ENCODE measurements at places on chromosomes 5 and 9.

- DNase-seq: no peak
Measured at GRCh38 chr5:173839117-173839713, 48.9 kb upstream of the CPEB4 start.

DNA sequence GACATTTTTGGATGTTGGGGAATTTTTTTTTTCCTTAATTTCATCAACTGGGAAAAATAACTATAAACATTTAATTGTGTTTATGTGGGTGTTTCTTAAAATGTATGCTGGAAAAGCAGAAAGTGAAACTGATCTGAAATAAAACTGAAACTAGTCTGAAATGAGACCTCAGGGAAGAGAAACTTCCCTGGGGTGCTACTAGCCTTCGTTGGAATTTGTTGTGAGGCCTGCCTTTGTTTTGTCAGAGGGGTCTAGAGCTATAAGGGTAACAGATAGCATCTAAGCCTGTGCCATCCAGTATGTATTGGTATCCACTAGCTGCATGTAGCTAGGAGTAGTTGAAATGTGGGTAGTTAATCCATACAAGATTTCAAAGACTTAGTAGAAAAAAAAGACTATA is 10.4 kb downstream of the ZNF618 start:
- no peak for DNase-seq

GRCh38 chr5:9456435-9457042 is 89.3 kb downstream of the SEMA5A start:
- no peak for DNase-seq

- no peak for DNase-seq
Measured at GRCh38 chr5:174616036-174616435, 108.3 kb upstream of the MSX2 start.

DNA sequence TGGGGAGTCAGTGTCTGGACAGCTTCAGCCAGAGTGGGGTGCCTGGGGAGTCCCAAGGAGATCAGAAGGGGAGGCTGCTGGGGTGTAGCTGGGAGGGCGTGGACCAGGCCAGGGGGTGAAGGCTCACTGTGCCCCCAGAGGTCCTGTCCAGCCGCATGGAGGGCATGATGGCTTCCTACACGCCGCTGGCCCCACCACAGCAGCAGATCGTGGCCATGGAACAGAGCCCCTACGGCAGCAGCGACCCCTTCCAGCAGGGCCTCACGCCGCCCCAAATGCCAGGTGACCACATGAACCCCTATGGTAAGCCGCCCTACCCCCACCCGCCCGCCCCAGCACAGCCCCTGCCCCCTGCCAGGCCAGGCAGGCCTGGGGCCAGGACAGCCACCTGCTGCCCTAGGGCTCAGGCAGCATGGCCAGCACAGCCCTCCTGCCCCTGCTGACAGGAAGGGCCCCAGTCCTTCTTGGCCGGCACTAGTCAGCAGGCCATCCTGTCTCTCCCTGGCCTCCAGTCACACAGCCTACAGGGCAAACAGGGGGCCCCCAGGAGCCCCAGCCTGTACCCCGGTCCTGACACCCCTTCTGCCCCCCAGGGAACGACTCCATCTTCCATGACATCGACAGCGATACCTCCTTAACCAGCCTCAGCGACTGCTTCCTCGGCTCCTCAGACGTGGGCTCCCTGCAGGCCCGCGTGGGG is 82.1 kb downstream of the LMX1B start:
- DNase-seq: no peak

- DNase-seq: no peak
Measured at GRCh38 chr5:173789031-173789920, 98.9 kb upstream of the CPEB4 start.

DNA sequence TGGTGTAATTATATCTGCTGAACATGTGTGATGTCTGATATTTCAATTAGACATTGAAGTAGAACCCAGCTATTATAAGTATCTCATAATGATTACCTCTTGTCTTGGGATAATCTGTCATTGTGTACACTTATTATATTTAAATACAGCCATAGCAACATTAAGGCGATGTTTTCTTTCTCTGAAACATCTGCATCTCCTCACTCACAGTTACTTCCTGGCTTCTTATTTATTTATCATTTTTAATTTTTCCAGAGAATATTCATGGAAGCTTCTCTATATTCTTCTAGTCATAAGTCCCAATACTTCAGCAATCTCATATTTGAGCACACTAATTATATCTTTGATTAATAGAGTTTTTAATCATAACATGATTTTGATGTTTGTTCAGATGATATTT is 103.8 kb upstream of the FBN2 start:
- no peak for DNase-seq

GRCh38 chr5:83538786-83539462 is 67.4 kb downstream of the VCAN start:
- DNase-seq: no peak

- no peak for DNase-seq
Measured at GRCh38 chr9:68545033-68545705, 4.5 kb upstream of the TMEM252 start.

All from activated naive CD4-positive, alpha-beta T cell (primary cell).